Stimulated activated CD8-positive, alpha-beta memory T cell treated with anti-CD3 and anti-CD28 coated beads, Interleukin-4, amount 100 ng/mL, for 24 hours (primary cell): ENCODE measurements at places on chromosomes 13 and 19.

- no peak for DNase-seq
Observed at GRCh38 chr19:55684946-55685681, 10.1 kb downstream of the EPN1 start.

DNA sequence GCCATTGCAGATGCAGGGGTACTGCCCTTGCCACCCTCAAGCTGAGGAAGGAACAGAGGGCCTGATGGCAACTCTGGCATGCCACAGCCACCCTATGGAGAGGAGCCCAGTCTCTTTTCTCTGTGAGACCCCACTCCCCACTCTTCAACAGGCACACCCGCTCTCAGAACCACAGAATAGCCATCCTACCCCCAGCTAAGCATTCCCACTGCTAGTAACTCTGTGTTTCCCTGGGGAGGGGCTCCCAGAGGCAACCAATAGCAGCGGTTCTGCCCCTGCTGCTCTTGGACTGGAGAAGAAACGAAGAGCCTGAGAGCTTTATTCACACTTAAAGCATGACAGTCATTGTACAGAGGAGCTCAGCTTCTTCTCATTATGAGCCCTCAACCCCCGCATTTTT, 49.3 kb downstream of the UBL3 start:
- DNase-seq, result no peak

DNA sequence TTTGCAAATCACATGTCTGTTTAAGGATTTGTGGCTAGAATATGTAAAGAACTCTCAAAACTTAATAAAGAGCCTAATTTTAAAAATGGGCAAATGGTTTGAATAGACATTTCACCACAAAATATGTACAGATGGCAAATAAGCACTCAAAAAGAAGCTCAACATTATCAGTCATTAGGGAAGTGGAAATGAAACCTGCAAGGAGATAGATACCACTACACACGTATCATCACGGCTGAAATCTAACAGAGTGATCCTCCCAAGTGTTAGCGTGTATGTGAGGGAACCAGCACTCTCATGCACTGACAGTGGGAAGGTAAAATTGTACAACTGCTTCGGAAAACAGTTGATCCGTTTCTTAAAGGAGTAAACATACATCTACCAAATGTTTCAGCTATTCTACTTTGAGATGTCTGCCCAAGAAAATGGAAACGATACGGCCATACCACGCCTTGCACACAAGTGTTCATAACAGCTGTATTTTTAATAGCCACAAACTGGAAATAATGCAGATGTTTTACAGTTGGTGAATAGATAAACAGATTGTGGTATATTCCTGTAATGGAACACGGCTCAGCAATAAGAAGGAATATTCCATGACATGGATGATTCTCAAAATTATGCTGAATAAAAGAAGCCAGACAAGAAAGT, 14.5 kb downstream of the ARHGEF7 start:
- no peak for DNase-seq

DNA sequence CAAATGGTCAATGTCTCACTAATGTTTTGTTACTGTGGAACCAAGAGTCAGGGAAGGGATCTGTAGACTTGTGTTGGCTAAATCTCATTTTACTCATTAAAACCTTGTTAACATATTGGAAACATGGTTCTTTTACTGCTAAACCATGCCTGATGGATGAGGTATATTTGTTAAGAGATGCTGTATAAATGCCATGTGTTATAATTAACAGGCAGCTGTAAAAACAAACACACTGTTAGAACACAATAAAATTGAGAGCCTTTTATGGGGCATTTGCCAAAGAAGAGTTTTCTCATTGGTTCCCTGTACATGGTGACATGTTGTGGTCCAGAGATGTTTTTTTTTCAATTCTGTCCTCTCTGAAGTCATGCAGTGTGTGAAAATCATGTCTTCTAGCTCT, 121.9 kb downstream of the ESD start:
- no peak for DNase-seq

DNA sequence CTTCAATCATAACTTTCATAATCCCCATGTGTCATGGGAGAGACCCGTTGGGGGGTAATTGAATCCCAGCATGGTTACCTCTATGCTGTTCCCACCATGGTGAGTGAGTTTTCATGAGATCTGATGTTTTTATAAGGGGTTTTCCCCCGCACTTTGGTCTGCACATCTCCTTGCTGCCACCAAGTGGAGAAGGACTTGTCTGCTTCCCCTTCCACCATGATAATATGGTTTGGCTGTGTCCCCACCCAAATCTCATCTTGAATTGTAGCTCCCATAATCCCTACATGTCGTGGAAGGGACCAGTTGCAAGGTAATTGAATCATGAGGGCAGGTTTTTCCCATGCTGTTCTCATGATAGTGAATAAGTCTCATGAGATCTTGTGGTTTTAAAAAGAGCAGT, 524.9 kb downstream of the SLITRK5 start:
- no peak for DNase-seq

DNA sequence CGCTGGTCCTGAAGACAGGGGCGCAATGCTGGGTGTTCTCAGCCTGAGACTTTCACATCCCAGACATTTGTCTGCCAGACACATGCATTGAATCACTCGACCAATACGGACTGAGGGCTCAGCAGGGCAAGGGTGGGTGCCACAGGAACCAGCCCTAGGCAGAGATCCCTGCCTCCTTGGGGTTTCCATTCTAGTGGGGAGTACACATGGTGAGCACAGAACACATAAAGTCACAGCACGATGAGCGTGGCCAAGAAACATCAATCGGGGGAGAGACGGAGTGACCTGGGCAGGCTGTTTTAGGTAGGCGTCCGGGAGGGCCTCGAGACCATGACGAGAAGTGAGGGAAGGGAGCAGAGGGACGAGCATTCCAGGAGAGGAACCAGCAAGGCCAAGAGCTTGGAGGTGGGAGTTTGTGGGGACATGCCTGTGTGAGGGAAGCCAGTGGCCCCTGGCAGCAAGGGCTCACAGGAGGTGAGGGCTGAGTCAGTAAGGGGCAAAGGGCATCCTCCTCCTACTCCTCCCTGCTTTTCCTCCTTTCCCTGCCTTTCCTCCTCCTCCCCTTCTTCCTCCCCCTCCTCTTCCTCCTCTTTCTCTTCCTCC, 126.3 kb upstream of the PEG3 start:
- no peak for DNase-seq

DNA sequence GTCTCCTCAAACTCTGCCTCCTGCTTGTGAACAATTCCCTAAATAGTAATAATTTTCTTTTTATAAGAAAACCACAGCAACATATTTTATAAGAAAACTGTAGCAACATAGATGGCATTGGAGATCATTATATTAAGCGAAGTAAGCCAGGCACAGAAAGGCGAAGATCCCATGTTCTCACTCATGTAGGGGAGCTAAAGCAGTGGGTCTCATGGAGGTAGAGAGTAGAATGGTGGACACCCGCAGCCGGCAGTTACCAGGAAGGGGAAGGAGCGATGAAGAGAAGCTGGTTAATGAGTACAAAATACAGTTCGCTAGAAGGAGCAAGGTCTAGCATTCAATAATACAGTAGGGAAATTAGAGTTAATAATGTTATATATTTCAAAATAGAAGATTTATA, 42.9 kb downstream of the CRYL1 start:
- no peak for DNase-seq

DNA sequence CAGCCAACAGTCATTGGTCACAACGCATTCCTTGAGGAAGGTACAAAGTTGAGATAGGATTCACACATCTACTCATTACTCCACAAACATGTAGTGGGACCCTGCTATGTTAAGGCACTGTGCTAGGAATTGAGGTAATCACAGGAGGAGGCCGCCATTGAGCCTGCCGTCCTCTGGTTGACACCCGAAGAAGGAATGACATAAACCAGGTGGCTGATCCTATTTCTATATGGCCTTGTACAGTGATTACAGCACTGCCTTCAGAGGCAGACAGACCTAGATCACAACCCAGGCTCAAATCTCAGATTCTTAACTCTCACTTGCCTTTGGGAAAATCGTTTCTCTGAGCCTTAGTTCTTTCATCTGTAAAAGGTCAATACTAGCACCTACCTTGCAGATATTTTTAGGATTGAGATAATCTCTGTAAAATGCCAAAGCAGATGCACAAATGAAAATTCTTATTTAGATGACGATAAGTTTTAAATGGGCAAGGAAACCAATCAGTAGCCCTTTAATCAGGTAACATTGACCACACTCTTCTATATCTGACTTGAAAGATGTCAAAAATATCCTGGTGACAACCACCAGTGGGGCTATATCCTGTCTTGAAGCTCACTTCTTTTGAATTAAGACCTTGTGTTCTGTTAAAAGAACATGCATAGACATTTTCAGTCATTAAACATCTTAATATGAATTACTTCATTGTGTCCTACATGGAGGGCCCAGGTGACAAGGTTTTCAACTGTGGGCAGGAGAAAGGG, 251.6 kb downstream of the KCTD12 start:
- DNase-seq, result no peak

GRCh38 chr13:110641055-110642015, 26.0 kb downstream of the NAXD start:
- DNase-seq, result no peak

DNA sequence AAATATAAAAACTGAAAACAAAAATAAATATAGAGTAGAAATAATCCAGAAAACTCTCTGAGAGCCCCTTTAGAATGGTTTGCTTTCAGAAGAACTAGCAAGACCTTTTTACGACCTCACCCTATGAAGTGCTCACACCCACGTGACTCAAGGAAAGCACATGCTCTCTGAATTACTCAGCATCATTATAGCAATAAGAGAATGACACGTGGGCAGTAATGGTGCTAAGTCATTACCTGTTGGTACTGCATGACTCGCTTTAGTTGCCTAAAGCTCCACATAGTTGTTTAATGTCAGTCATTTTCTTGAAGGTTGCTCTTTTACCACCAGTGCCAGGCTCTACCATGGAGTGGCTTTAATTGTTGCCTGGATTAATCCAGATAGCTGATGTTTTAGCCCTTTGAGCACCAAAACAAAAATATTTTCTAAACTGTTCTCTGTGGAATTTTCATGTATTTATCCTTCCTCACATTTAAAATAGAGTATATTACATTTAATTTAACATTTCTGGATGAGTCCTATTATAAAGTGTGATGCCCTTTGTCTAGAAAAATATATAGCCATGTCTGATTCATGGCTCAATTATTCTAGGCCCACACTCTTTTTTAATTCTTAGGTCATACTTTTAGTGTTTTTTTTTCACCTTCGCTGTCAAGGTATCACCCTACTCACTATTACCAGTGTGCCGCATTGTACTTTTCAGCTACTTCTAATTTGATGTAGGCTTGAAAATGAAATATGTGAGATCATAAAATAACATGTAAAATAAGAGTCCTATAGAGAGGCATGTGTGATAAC, 56.8 kb downstream of the THSD1 start:
- DNase-seq, result no peak

DNA sequence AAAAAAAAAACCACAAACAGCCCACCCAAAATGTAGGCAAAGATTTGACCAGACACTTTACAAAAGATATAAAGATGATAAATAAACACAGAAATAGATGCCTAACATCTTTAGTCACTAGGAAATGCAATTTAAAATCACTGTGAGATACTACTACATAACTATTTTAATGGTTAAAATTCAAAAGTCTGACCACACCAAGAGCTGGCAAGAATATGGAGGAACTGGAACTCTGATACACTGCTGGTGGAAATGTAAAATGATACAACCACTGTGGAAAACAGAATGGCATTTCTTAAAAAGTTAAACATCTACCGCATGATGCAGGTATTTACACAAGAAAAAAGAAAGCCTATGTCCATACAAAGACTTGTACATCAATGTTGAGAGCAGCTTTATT, 26.8 kb downstream of the VWA8 start:
- no peak for DNase-seq

DNA sequence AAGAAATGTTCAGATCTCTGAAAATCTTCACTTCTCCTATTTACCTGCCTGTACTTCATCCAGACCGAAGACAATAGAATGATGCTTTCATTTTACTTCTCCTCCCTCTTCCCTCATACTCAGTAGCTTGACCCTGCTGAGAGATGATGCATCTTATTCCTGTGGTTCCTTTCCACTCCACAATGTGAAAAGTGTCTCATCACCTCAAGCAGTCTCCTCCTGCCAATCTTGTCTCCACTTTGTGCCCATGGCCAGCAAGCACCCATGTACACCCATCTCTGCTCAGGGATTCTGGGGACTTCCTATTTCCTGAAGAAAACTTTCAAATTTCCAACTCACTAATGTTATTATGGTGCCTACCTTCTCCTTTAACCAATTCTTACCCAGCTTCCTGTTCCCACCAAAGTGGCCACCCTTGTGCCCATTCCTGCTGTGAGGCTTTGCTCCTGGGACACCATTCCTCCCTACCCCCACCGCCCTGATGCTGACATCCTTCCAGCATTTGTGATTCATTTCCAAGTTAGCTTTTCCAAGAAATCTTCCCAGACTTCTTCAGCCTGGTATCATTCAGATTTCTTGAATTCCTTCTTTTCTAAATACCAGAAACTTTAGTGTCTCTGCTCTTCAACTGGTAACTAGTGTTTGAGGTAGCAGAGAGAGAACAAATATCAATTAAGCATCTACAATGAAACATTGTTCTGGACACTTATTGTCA, 212.5 kb downstream of the POSTN start:
- DNase-seq, result no peak

DNA sequence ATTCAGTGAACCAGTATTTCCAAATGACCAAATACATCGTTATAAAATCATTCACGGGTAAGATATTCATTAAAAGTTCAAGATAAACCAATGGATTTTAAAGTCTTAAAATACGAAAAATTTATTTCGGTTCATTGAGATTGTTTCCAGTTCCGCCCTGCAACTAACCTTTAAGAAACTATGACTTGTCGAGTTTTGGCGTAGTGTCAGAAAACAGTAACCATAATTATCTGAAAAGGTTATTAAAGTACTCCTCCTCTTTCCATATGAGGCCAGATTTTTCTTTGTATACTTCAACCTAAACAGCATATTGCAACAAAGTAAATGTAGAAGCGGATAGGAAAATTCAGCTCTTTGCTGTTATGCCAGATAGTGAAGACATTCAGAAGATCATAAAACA, 26.1 kb downstream of the LPAR6 start:
- no peak for DNase-seq

- DNase-seq, result no peak
Observed at GRCh38 chr13:114010401-114011101, 36.7 kb upstream of the C13orf46 start.

DNA sequence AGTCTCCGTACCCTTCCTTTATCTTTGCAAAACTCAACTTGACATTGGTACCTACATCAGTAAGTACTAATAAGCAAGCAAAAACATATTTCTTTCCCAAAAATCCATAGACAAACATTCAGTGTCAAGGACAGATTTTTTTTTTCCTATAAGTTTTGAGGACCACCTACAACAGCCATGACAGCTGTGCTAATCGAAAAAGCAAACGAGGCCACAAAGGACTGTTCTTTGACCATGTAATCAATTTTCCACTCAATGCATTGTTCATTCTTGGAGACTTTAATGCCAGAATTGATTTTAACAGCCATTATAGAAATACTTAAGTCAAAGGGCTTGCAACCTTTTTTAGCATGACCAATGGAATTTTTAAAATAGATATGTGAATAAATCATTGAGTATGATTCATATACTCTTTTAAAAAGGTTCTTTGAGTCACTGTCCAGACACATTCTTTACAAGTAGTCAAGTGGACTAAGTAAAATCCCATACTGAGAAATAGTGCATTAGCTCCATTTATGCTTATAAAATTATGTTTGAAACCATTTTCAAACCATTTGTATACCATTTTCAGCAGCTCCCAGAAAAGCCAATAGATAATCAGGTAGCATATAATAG, 323.9 kb downstream of the MZT1 start:
- DNase-seq, result no peak
